Kidney tubule cell (primary cell): ENCODE measurements at places on chromosomes 3 and 15.

- no peak for DNase-seq
Measured at GRCh38 chr3:151268267-151269235, 9.8 kb downstream of the P2RY14 start.

GRCh38 chr3:42070524-42070923, 20.6 kb upstream of the TRAK1 start:
- DNase-seq, result no peak

- no peak for DNase-seq
Measured at GRCh38 chr15:100690032-100690794, 87.8 kb downstream of the ASB7 start.

DNA sequence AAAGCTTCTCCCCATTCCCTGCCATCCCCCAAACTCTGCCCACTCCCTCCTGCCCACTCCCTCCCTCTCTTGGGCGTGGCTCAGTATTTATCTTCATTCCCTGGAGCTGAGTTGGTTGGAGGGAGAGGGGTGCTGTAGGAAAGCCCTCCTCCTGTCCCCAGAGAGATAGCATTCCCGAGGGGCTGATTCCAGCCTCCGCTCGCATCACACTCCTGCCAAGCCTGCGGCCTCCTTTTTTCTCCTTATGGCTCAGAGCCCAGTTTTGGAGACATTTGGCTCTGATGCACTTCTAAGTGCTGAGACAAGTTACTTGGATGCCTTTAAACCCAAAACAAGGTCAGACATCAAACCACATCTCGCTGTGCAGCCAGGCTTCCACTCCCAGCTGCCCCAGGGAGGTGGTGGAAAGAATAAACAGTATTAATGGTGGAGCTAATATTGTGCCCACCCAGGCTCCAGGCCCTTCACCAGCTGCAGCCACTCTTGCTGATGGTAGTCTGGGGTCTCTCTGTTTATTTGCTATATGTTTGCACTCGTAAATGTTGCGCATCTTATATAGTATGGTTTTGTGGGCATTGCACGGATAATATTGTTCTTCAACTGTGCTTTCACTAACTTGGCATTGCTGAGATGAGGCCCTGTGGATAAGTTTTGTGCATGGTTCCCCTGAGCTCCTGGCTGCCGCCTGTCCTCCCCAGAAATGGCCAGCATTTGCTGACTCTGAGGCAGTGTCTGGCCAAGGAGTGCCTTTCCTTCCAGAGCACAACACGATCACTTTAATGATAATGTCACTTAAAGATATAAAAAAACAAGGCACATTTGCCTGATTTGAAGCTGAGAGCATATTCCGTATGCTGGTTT, 157.2 kb downstream of the LRRC28 start:
- peak; percentile 25 for DNase-seq

DNA sequence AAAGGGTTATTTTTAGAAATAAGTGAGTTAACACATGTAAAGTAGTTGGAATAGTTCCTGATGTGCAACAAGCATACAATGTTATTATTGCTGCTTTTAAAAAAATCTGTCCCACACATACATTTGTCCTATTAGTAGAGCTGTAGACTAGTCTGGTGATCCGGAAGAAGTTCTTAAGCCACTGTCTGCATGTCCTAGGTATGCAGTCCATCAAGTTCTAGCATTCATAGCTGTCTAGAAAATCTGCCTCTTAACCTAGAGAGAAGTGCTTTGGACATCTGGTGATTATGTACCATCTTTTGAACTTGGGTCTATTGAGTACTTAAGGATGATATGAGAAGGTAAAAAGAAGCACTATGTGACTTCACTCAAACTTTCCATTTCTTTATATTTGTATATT, 439.9 kb upstream of the NAALADL2 start:
- no peak for DNase-seq

GRCh38 chr3:57729334-57730045, 26.6 kb upstream of the SLMAP start:
- no peak for DNase-seq

- peak; percentile 10 for DNase-seq
Measured at GRCh38 chr15:100341239-100341749, 481 bp downstream of the ADAMTS17 start.

- DNase-seq, result peak; percentile 71
Measured at GRCh38 chr3:70840106-70840870, 527.9 kb upstream of the MDFIC2 start.

GRCh38 chr3:25872200-25872877, 82.4 kb downstream of the OXSM start:
- no peak for DNase-seq

DNA sequence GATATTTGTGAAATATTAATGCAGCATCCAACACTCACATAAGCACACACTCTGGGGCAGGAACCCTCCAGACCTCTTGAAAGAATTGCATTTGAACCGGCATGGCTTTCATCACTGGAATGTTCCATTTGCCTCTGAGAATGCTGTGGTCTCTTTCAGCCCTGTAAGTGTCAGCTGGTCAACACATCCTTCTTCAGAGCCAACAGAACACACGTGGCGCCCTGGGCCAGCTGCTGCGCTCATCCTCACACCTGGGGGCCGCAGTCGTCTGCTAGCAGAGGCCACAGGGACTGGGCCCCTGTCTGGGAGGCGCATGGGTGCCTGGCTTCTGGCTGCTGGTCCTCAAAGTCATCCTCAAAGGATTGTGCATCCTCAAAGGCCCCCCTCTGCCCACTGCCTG, 71.4 kb upstream of the HERC1 start:
- DNase-seq, result no peak

GRCh38 chr3:46516521-46516920, 18.7 kb downstream of the RTP3 start:
- DNase-seq, result no peak

- no peak for DNase-seq
Measured at GRCh38 chr3:190903156-190903555, 40.7 kb upstream of the GMNC start.

GRCh38 chr3:194488055-194488742, 1.4 kb upstream of the ATP13A3 start:
- peak; percentile 91 for DNase-seq

GRCh38 chr15:33159726-33160453, 34.6 kb downstream of the FMN1 start:
- DNase-seq, result peak; percentile 5

DNA sequence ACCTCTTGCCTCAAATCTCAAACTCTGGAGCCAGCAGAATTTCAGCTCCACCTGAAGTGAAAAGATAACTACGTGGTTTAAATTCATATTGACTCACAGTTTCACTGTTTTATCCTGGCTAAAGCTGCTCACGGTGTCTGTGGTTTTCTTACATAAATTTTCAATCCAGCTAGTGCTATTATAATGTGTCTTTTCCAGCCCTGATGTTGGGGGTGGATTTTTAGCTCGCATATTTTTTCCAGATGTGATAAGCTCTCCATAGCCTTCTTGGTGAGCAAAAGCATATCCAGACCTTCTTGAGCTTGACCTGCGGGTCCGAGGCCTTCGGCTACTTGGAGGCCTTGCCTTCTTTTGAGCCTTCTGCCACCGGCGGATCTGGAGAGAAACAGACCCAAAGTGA, 239.3 kb downstream of the DTWD1 start:
- DNase-seq, result no peak

DNA sequence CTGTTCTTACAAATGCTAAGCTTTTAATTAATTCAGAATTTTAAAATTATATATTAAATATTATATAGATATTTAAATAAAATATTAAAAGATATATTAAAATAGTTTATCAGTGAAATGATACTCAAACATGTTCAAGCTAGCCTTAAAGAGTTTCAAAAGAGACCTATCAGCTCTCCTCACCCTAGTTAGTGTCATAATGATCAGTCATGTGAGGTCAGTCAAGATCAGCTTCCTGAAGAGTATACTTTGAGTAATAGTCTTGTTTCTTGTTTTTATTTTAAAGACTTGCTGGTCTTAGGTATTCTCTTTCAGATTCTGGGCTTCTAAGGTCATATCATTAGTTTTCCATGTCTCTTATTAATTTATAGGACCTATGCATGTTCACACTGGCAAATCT, 14.5 kb downstream of the EXOG start:
- DNase-seq, result no peak

- DNase-seq, result peak; percentile 4
Measured at GRCh38 chr3:150216041-150216811, 191.9 kb upstream of the TSC22D2 start.

DNA sequence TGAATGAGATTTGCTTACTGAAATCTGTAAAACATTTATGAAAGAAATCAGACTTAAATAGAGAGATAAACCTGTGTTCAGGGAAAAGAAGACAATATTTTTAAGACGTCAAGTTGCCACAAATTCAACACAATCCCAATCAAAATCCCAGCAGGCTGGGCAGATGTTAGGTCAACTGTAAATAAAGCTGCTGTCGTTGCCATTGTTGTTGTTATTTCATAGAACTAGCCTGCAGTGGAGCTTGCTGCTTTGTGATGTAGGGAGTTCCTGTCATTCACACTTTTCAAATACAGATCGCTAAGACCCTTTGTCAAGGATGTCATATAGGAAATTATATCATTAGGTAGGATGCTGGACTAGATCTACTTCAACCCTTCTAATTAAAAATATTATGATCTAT, 123.1 kb downstream of the NEO1 start:
- DNase-seq, result no peak

GRCh38 chr3:38369186-38369585, 22.6 kb downstream of the XYLB start:
- no peak for DNase-seq

GRCh38 chr15:55587321-55588069, 650 bp downstream of the PYGO1 start:
- peak; percentile 46 for DNase-seq

DNA sequence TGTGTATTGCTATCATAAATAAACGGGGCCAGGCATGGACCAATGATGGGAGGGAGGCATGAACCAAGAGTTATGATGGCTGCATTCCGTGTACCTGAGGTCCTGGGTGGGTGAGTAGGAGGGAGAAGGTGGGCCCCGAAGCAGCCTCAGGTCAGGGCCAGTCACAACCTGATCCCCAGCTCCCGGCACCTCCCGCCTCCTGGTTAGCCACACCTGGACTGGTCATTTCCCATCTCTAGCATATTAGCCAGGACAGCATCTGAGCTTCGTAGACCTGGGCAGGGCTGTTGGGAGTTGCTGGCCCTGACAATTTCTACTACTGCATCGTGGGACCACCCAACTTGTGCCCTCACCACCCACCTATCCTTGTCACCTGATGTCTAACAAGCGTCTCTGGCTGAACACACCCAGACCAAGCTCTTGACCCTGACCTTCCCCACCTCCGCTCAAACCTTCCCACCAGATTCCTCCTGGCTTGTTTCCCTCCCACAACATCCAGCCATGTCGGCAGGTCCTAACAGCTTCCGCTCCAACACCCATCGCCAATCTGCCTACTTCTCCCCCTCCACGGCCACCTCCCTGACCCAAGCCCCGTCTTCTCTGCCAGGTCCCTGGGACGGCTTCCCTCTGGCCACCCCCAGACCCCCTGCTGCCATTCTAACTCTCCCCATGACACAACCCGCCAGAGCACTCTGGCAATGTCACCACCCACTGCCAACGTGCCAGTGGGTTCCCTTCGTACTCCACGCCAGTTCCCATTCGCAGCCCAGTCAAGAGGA, 133.8 kb upstream of the IQSEC1 start:
- DNase-seq, result no peak

- peak; percentile 14 for DNase-seq
Measured at GRCh38 chr3:153704115-153704514, 417.1 kb upstream of the ARHGEF26 start.

DNA sequence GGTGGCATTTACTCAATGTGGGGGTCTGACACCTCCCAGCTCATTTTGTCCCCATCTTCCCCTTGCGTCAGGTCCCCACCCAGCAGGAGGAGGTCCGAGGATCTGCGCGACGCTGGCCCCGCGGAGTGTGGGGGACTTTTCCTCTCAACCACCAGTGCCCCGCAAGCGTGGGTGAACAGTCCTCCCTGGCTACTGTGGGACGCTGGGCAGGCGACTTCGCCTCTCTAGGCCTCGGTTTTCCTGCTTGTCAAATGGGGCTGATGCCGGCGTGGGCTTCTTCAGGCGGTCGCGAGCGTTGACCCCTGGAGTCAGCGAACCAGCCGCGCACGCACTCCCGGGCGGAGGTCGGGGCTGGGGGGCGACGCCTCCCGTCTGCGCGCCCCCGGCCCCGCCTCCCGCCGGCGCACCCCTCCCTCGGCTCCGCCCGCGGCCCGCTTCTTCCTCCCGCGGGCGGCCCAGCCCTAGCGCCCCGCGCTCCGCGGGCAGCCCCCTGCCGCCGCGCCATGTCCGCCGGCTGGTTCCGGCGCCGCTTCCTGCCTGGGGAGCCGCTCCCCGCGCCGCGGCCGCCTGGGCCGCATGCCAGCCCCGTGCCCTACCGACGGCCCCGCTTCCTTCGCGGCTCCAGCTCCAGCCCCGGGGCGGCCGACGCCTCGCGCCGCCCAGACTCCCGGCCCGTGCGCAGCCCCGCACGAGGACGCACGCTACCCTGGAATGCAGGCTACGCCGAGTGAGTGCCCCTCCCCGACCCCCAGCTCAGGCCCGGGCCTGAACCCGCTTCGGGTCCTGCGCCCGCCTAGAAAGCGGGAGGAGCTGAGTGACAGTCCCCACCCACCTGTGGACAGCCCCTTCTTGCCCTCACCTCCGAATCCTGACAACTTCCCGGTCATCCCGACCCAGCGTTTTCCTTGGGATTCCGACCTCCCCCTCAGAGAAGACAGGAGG, at the start of gene PPM1M:
TSS of gene PPM1M (plus strand) at position 438 of the 942 bp plus-strand sequence. CDS start at position 504, 66 bp downstream.
- peak; percentile 40 for DNase-seq

DNA sequence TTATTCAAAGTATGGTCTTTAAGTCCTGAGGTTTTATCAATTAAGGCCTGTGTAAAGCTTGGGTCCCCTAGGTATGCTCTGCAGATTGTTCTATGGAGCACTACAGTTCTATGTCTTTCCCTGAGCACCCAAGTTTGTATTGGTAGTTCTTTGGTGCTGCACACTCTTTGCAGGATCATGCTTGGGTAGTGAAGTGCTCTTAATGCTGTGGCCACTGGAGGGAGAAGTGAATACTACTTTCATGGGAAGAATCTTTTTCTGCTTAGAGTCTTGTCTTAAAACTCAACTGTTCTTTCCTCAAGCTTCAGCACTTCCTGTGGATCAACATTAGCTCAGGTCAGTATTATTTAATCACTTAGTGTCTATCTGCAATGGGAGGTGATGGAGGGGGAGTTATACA, 93.6 kb upstream of the CFAP20DC start:
- DNase-seq, result no peak

DNA sequence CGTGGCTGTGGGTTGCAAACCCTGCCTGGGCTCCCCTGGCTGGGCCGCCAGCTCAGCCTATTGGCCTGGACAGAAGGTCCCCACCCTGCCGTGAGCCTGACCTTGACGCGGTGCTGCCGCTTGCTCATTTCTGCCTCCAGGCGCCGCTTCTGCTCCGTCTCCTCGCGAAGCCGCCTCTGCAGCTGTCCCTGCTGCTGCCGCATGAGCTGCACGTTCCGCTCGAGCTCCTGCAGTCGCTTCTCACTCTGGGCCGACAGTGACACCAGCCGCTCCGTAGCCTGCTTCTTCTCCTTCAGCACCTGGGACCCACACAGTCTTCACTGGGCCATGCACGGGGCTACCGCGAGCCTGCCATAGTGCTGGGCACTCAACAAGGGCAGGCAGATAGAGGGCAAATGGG, 21.7 kb downstream of the KIF7 start:
- no peak for DNase-seq

GRCh38 chr3:41575724-41576123, 376.4 kb downstream of the CTNNB1 start:
- no peak for DNase-seq
